ENCODE measurements at places on chromosomes 2 and 18.

DNA sequence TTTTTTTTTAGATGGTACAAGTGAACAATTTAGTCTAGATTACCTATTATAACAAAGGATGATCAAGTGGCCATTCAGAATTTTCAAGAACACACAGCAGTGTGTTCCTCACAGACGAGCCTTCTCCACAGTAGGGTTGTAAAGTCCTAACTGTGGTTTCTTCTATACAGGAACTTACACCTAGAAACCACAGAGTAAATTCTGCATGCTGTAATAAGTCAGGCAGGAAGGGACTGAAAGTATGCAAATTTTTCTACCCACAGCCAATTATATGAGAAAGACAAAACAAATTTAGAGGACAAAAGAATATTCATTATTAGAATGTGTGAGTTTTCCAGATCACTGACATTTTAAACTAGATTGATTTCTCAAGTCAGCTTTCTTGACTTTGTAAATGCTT lies 99.5 kb downstream of the RBMS1 start:
- peak; percentile 50 for DNase-seq

DNA sequence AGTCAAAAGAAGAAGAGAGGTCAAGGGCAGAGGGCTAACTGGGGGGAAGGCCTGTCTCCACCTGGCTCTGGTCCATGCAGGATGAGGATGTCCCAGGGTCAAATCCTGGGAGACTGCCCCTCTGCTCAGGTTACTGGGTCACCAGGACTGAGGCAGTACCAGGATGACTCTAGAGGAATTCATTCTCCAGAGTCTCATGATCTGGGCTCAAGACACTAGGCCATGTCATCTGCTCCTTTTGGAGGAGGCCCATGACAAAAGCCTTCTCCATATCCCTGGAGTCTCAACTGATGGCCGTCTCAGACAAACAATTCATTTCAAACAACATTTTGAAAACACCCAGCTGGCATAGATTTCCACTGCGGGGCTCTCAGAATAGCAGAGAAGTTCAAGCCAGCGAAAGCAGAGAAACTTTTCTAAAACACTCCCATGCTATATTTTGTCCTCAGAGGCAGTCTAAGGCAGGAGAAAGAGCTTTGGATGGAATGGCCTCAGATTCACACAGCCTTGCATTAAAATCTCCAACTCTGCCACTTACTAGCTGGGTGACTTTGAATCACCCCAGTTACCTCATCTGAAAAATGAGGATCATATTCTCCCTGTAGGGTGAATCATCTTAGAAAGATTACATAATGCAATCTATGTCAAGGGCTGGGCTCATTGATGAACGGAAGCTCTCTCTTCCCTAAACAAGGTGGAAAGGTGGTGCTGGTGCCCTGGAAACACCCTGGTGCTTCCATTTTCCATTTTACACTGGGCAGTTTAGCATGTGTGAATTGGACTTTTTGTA lies 48.8 kb upstream of the LCLAT1 start:
- DNase-seq: no peak

DNA sequence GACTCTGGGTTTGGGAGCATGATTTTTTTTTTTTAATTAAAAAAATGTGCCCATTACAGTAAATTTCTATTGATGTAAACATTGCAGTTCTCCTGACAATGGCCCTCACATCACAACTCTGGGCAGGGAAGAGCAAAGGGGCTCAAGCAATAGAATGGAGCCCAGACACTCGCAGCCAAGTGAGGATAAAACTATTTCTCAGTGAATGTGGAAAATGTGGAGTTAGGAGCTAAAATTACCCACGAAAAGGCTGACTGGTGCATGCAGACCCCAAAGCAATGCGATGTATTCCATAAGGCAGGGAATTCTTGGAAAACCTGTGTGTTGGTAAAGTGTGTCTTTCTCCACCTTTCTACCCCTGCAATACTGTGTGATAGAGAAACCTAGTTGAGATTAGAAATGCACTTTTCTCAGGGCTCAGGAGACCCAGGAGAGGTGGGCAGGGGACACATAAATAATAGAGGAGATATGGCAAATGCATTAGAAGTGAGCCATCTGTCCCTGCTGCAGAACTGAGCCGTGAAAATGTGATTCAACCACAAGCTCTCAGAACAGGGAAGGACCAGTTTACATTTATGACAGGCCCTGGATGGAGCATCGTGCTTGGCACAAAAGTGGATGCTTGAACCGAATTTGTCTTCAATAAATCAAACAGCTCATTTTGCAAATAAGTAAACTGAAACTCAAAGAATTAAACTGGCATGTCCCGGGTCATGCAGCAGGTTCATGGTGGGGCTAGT lies 100.1 kb downstream of the MYCN start:
- no peak for DNase-seq

DNA sequence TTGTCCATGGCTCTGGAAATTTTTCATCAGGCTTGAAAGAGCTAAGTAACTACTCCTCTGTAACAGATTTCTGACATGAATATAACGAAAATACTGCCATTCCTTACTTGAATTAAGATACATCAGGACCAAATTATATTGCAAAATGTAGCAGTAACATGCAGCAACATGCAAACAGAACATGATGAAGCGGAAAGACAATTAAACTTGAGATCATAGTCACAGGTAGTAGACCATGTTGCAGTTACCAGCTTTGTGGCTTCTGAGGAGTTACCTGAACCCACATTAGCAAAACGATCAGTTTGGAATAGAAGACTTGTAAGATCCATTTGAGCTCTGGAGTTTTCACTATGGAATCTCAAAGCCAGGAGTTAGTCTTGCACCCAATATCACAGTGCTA lies 76.2 kb downstream of the MREG start:
- DNase-seq: no peak

- DNase-seq: no peak
Observed at GRCh38 chr18:22005191-22005841, 164.1 kb upstream of the GATA6 start.

- DNase-seq: no peak
Observed at GRCh38 chr2:218642786-218643185, 16.6 kb downstream of the ZNF142 start.

DNA sequence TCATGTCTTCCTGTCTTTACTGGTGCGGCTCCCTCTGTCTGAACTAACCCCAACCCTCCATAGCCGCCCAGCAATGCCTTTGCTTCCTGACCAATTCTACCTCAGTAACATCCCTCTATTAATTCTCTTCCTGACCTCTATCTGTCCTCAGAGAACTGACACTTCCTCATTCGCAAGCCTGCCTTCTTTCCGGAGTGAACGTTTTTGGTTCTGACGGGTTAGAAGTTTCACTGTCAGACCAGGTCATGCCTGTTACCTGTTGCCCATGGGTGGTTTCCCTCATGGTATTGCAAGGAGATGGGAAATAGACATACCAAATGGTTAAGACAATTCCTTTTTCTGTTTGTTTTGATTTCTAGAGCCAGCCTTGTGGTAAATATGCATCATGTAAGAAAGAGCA lies 453.4 kb upstream of the SLC14A2 start:
- DNase-seq: no peak

GRCh38 chr2:137249463-137250130 lies 484.3 kb downstream of the THSD7B start:
- no peak for DNase-seq

DNA sequence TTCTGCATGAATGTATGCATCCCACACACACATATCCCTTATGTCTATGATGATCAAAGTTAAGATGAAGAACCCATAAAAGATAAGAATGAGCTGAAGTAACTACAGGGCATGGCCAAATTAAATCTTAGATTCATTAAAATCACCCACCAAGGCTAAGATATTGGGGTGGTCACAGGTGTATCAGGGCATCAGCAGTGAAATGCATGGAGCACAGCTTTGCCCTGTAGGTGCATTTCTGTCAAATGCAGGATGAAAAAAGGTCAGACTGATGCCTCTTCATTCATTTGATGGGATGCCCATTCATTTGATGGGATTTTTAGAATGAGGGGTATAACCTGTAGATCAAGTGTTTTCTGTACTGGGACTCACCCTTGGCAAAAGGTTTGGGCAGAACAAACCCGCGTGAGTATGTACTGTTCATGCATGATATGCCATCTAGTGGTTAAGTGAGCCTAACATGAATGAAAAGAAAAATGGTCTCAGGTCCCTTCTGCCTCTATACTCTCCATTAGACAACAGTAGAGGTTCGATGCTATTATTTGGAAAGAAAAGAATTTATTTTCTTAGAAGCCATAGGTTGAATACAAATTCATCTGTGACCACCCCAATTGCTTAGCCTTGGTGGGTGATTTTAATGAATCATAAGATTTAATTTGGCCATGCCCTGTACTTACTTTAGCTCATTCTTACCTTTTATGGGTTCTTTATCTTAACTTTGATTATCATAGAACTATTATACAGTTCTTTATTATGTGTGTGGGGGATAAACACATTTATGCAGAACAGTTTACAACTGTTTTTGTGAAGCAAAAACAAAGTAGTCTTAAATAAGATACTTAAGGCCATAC lies 43.2 kb upstream of the NOSTRIN start:
- DNase-seq: peak; percentile 54

GRCh38 chr2:65054749-65055421 lies 1.3 kb upstream of the CEP68 start:
- DNase-seq: peak; percentile 12

DNA sequence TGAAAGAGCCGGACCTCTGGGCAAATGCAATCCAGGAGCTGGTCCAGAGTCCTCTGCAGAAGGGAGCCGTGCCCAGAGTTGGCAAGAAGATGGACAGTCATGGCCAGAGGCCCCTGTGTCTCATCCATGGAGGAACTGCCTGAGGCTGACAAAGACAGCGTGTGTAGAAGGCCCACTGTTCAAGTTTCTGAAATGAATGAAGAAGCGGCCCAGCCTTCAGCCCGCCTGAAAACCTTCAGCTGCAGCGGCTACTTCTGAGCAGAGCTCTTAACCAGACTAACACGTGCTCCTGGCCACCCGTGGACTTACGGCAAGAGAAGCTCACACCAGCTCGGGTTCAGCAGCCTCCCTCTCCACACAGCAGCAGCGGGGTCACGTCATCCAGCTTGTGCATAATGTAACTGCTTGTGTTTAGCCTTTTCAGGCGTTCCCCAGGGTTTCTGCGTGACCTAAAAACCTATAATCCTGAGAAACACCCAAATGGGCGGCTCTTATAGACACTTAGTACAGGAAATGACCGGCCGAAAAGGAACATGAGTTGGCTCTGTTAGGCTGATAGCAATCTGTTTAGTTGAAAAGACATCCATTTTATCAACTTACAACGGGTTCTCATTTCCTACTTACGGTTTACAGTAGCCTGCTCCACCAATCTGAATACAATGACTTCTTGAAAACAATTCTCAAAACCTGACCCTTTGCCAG lies at the start of gene FAM124B:
FAM124B (minus strand) TSS at position 467 of the 702 bp plus-strand sequence; CDS start at position 128, 339 bp downstream.
- DNase-seq: no peak

DNA sequence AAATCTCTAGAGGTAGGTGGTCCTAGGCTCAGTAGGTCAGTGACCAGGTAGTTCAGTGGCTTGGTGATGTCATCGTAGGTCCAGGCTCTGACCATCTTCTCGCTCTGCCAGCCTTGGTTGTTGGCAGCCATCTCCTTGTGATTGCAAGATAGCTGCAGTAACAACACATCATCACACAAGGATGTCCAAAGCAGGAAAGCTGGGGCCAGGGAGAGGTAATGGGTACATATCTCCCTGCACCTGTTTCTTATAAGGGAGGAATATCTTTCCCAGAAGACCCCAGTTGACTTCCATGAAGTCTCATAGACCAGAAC lies 60.5 kb downstream of the ANKRD44 start:
- no peak for DNase-seq

- no peak for DNase-seq
Observed at GRCh38 chr18:41113885-41114482, 841.0 kb upstream of the PIK3C3 start.

DNA sequence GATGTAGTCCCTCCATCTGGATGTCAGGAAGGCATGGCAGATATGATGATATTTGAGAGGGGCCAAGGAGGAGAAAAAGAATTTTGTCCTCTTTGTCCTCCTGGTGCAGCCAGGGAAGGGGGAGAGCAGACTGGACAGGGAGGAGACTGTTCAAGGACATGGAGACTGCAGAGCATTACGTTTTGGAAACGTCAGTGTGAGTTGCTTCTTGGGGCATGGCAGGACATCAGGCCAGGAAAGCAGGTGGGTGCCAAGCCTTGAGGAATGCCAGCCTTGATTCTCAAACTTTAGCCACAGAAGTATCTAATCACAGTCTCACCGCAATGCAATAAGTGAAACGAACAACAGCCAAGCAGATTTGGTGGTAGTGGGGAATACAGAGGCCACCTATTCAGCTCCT lies 66.2 kb downstream of the BMP10 start:
- no peak for DNase-seq

DNA sequence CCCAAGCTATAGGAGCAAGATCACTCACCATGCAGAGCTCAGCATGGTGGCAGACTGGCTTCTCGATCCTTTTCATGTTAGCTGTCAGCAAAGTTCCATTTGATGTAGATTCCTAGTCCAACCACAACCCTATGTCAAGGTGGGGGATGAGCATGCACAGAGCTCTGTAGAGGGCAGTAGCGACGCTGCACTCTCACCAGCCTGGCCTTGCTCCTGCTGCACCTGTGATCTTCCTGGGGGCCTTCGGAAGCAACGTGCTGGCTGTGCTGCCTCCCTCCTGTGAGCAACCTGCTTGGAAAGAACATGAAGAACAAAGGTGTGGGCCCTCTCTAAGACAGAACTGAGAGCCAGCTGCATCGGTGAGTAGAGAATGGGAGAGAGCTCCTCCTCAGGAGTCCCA lies 479.4 kb upstream of the MYT1L start:
- no peak for DNase-seq

GRCh38 chr2:201228912-201229290 lies 31.4 kb upstream of the CASP8 start:
- DNase-seq: no peak

DNA sequence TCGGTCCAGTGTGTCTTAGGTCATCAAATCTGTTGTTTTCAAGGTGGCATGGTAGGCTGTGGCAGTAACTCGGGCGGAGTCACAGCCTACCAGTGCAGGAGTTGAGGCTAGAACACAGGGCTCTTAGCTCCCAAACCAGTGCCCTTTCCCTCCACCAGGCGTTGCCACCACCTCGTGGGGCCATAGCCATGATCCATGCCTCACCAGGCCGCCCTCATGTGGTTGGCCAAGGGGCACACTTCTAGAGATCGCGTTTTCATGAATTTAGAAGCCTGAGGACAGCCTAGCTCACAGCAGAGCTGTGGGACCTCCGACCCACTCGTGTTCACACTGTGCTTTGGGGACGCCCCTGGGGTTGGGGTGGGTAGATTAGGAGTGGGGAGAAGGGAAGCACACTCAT lies 10.6 kb downstream of the SEC11C start:
- DNase-seq: no peak

DNA sequence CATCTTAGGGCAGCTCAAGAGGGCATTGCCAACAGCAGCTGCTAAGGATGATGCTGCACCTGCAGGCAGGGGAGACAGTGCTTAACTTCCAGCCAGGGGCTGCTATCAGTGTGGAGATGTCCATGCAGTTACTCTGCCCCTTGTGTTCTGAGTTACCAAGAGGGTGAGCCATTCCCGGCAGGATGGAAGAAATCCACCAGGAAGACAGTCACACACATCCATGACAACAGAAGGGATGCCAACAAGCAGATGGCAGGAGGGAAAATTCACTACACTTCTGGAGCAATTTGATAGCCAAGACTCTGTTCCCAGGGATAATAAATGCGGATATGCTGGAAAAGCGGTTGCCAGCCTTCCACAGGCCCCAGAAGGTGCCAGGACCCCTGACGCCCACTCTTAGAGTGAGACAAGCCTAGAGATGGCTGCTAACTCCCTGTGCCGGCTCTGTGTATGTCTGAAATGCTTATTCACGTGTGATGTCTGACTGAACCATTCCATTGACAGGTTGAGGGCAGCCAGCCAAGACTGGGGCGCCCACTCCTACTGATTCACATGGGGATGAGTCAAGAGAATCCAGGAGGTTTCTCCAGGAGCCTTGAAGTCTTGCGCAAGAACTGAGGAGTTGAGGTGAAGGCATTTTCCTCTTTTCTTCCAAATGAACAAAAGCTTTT lies 24.5 kb downstream of the LOXHD1 start:
- no peak for DNase-seq
